Esophagus mucosa (tissue), 1 donor: ENCODE measurements at places on chromosomes 13 and 19. TPM values are rescaled to one million over a fixed set of nuclear protein-coding genes. Genes with fewer than 3 reads are reported as not detected.

ZNF225 gene
- 1.8 TPM for total RNA-seq

SLC10A2 gene
- not detected for total RNA-seq

IER2 gene
- total RNA-seq, result 97.7 TPM

ZNF331 gene
- total RNA-seq, result 4.6 TPM

METTL21C gene
- total RNA-seq, result not detected

COX7A1 gene
- total RNA-seq, result 3.5 TPM

ATP4B gene
- total RNA-seq, result not detected

ENOX1 gene
- 0.12 TPM for total RNA-seq

LYPD3 gene
- 739 TPM for total RNA-seq

LRG1 gene
- total RNA-seq, result 24.9 TPM

ZNF653 gene
- total RNA-seq, result 5.0 TPM

EDNRB gene
- 2.6 TPM for total RNA-seq

KCNK6 gene
- 22.8 TPM for total RNA-seq

ZNF573 gene
- total RNA-seq, result 2.8 TPM

CYP2F1 gene
- total RNA-seq, result 0.36 TPM

SIGLEC5 gene
- not detected for total RNA-seq
